ENCODE measurements at places on chromosomes 5 and 9.

GRCh38 chr9:81108821-81109220 is 580.5 kb downstream of the TLE1 start:
- no peak for DNase-seq

GRCh38 chr5:37248970-37249814 is at the start of gene CPLANE1:
Gene CPLANE1 (minus strand): TSS chr5:37249376. CDS start chr5:37247698, 1,678 bp downstream.
- DNase-seq = peak; percentile 87

GRCh38 chr5:96254980-96255691 is 177.9 kb downstream of the PCSK1 start:
- no peak for DNase-seq

DNA sequence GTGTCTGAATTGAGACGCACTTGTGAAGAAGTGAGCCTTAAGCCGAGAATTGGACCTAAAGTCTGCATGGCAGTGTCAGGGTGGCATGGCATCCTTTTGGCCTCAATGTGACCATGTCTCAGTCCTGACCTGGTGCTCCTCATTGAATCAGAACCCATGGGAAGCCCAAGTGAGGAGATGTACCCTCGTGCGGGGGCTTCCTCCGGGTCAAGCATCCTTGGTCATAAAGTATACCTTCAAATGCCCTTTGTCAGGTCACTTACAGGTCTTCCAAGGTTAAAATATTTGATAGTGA is 202.2 kb downstream of the GADD45G start:
- DNase-seq = no peak

Data from muscle of arm (tissue), 14 donors.